Activated T-helper 1 cell treated with anti-CD3 and anti-CD28 coated beads, Interleukin-12 subunit alpha, Interleukin-12 subunit beta, Interleukin-2, Interleukin-4 antibody, amounts not matched to agents 30 ng/mL and 10 ng/mL and 1 ng/mL, durations not matched to agents 14 hours and 24 hours and 36 hours (primary cell): ENCODE measurements at places on chromosomes 5 and 9.
A peak's percentile ranks its signal among the peaks of the same experiment; 100 is the strongest.

DNA sequence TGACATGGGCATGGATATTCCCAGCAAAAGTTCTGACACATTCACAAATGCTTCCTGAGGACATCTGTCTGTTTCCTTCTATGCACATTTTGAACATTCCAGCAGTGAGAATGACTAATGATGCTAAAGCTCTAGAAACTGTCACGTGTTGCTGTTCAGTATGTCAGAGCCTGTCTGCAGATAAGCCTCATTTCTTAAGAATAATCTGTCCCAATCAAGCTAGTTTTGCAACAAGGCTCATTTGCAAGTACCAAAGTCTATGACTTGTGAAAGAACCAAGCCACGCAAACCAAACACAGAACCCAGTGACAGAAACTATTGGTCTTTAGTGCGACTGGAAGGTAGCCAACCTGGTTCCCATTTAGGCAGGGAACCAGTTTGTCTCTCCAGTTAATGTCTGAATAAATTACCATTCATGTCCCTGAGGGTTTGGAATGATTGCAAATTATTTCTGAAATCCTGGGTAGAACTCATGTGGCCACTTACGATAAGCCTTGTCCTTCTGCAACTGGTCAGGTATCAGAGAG, 178.5 kb downstream of the C9orf152 start:
- no peak for DNase-seq
- peaks cover 34% of the 10 kb centered on the region for H3K4me1 ChIP-seq
- H3K27me3 ChIP-seq, result peaks cover 10% of the 10 kb centered on the region
- no peak overlapping the region for H3K4me3 ChIP-seq

- no peak overlapping the region for H3K4me3 ChIP-seq
- peaks cover 65% of the 10 kb centered on the region for H3K4me1 ChIP-seq
- no peak overlapping the region for H3K27ac ChIP-seq
- H3K27me3 ChIP-seq, result no peaks in the 10 kb centered on the region
- DNase-seq, result no peak
- peaks cover 1% of the 10 kb centered on the region for H3K36me3 ChIP-seq
Observed at GRCh38 chr9:69500896-69501295, 171.3 kb downstream of the APBA1 start.

DNA sequence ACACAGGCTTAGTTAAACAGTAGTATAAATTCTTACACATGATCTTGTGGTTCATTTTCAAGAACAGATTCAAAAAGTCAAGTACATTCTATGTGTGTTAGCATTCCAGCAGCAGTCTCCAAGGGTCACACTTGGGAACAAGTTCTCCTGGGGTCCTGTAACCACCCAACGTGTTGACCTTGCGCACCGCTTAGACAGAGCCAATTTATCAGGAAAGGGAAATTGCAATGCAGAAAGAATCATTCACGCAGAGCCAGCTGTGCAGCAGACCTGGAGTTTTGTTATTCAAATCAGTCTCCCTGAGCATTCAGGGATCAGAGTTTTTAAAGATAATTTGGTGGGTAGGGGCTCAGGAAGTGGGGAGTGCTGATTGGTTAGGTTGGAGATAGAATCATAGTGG, 8.5 kb upstream of the RXFP3 start:
- H3K4me1 ChIP-seq, result no peaks in the 10 kb centered on the region
- H3K27me3 ChIP-seq, result no peaks in the 10 kb centered on the region
- no peak for DNase-seq
- H3K4me3 ChIP-seq, result no peak overlapping the region
- no peaks in the 10 kb centered on the region for H3K36me3 ChIP-seq
- H3K27ac ChIP-seq, result no peak overlapping the region

GRCh38 chr5:64497386-64497785, 8.4 kb upstream of the RGS7BP start:
- H3K36me3 ChIP-seq, result no peaks in the 10 kb centered on the region
- H3K4me3 ChIP-seq, result no peak overlapping the region
- H3K27me3 ChIP-seq, result peaks cover 5% of the 10 kb centered on the region
- no peaks in the 10 kb centered on the region for H3K4me1 ChIP-seq

DNA sequence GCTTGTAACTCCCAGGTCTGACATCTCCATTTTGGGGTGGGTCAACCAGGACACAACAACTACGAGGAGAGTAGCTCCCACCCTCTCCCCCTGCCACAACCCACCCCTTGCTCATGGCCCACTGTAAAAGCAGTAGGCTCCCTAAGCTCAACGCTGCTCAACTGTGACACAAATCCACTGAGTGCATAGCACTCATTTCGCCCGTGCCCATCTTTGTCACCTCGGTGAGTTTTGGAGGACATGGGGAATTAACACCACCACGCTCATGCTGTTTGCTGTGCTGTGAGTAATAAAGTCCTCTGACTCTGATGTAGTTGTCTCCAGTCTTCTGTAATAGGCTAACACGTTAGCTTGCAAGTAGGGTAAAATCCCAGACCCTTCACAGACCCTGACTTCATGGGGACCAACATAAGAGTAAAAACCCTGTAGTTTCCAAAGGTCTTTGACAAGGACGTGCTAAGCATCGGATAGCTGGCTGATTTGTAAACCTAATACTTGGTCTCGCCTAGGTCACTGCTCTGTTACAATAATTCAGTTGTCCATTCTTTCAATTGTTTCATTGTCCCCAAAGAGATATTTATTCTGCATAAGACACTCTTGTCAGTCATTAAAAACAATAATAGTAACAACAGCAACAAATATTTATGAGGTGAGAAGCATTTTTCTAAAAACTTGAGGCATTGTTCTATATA, 7.7 kb downstream of the PLGRKT start:
- H3K4me3 ChIP-seq, result no peak overlapping the region
- no peaks in the 10 kb centered on the region for H3K27me3 ChIP-seq

- H3K4me3 ChIP-seq, result no peak overlapping the region
- no peak overlapping the region for H3K27ac ChIP-seq
- H3K4me1 ChIP-seq, result peaks cover 16% of the 10 kb centered on the region
- no peak for DNase-seq
Observed at GRCh38 chr9:92635760-92636159, 34.2 kb downstream of the IPPK start.

- H3K27ac ChIP-seq, result no peak overlapping the region
- H3K4me1 ChIP-seq, result no peaks in the 10 kb centered on the region
- H3K27me3 ChIP-seq, result peaks cover 2% of the 10 kb centered on the region
Observed at GRCh38 chr5:9196403-9197227, 349.3 kb downstream of the SEMA5A start.

DNA sequence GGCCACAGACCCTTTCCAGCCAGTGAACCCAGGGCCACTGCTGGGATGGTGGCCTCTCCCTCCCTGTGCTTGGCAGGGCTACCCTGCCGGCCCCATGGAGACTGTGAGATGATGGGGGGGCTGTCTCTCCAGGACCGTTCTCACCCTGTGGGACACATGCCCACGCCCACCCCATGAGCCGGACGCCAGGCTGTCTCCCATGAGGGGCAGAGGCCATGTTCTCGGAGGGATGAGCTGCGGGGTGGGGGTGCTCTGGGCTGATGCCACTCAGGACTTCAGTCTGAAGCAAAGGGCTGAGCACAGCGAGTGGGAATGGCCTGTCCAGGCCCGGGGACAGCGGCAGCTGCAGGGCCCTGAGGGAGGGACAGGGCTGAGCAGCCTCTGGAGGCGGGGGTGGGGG, 88.9 kb downstream of the KCNT1 start:
- no peak for DNase-seq
- H3K4me3 ChIP-seq, result no peak overlapping the region
- H3K27me3 ChIP-seq, result no peaks in the 10 kb centered on the region
- no peak overlapping the region for H3K27ac ChIP-seq
- no peaks in the 10 kb centered on the region for H3K4me1 ChIP-seq

- DNase-seq, result no peak
- H3K36me3 ChIP-seq, result no peaks in the 10 kb centered on the region
- peaks cover 3% of the 10 kb centered on the region for H3K27me3 ChIP-seq
- H3K4me1 ChIP-seq, result no peaks in the 10 kb centered on the region
Observed at GRCh38 chr9:138064547-138064946, 187.0 kb downstream of the CACNA1B start.

- no peak overlapping the region for H3K4me3 ChIP-seq
- DNase-seq, result no peak
- H3K27me3 ChIP-seq, result no peaks in the 10 kb centered on the region
Observed at GRCh38 chr9:6877671-6878161, 119.9 kb downstream of the KDM4C start.

GRCh38 chr9:87451149-87451548, 46.5 kb upstream of the DAPK1 start:
- no peaks in the 10 kb centered on the region for H3K4me1 ChIP-seq
- DNase-seq, result no peak
- H3K4me3 ChIP-seq, result no peak overlapping the region
- no peak overlapping the region for H3K27ac ChIP-seq
- H3K27me3 ChIP-seq, result no peaks in the 10 kb centered on the region
- H3K36me3 ChIP-seq, result no peaks in the 10 kb centered on the region

DNA sequence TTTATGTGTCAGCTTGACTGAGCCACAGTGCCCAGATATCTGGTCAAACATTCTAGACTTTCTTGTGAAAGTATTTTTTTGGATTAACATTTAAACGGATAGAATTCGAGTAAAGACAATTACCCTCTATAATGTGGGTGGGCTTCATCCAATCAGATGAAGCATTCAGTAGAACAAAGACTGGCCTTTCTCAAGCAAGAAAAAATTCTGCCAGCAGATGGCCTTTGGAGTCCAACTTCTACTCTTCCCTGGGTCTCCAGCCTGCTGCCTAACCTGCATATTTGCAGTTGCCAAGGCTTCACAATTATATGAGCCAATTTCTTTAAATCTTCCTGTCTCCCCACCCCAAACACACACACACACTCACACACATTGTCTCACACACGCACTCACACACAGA, 86.4 kb downstream of the MED10 start:
- H3K36me3 ChIP-seq, result no peaks in the 10 kb centered on the region
- no peaks in the 10 kb centered on the region for H3K4me1 ChIP-seq
- H3K4me3 ChIP-seq, result no peak overlapping the region
- peaks cover 7% of the 10 kb centered on the region for H3K27me3 ChIP-seq
- no peak overlapping the region for H3K27ac ChIP-seq

DNA sequence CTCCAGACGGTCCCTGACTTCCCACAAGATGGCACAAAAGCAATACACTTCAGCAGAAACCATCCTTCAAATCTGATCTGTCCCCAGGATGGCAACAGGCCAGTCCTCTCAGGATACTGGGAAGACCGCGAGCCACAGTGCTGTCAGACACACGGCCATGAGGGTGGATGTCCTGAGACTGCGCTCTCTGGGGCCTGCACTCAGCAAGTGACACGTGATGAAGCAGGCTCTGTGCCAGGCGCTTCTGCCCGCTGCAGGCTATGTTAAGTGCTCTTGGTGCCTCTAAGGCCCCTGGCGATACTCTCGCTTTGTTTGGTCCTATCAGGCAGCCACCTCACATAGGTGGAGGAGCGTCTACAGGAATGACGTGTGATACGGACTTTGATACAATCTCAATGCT, 7.1 kb downstream of the BRD9 start:
- peaks cover 26% of the 10 kb centered on the region for H3K4me1 ChIP-seq
- H3K27me3 ChIP-seq, result no peaks in the 10 kb centered on the region
- H3K4me3 ChIP-seq, result no peak overlapping the region
- no peak for DNase-seq

GRCh38 chr9:99351647-99352046, 129.6 kb downstream of the SEC61B start:
- H3K4me1 ChIP-seq, result no peaks in the 10 kb centered on the region
- no peak overlapping the region for H3K4me3 ChIP-seq
- no peak for DNase-seq
- H3K36me3 ChIP-seq, result no peaks in the 10 kb centered on the region
- peaks cover 3% of the 10 kb centered on the region for H3K27me3 ChIP-seq

GRCh38 chr5:77568082-77568481, 70.4 kb downstream of the OTP start:
- no peaks in the 10 kb centered on the region for H3K4me1 ChIP-seq
- no peak overlapping the region for H3K27ac ChIP-seq
- H3K36me3 ChIP-seq, result no peaks in the 10 kb centered on the region
- peaks cover 9% of the 10 kb centered on the region for H3K27me3 ChIP-seq
- H3K4me3 ChIP-seq, result no peak overlapping the region

GRCh38 chr5:119316906-119317305, 38.9 kb upstream of the TNFAIP8 start:
- H3K36me3 ChIP-seq, result peaks cover 22% of the 10 kb centered on the region
- H3K27me3 ChIP-seq, result no peaks in the 10 kb centered on the region
- H3K27ac ChIP-seq, result peak overlapping the region; percentile 32
- no peak for DNase-seq
- peaks cover 96% of the 10 kb centered on the region for H3K4me1 ChIP-seq
- H3K4me3 ChIP-seq, result no peak overlapping the region

DNA sequence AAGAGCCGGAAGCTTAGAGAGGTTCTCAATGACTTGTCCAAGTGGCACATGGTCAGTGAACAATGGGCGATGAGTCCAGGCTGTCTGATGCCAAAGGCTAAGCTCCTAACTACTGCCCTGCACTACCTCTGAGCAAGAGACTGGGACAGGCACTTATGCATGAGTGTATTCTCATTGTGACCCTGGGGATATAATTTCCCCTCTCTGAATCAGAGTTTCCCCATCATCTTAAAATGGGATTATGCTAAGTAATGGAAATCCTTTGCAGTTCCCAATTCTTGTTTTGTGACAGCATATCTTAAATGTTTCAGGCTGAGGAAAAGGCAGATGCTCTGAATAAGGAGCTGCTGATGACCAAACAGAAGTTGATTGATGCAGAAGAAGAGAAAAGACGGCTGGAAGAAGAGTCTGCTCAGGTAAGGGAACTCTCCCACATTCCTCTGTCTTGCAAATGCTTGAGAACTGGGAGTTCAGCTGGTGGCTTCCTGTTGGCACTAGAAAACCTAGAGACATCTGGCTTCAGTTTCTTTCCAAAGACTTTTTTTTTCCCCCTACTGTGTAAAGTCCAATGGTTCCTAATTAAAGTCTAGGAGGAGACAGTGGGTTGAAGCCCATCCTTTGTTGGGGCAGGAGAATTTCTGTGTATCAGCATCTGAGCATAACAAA, 64.1 kb downstream of the GPR21 start:
- H3K27ac ChIP-seq, result no peak overlapping the region
- DNase-seq, result no peak

DNA sequence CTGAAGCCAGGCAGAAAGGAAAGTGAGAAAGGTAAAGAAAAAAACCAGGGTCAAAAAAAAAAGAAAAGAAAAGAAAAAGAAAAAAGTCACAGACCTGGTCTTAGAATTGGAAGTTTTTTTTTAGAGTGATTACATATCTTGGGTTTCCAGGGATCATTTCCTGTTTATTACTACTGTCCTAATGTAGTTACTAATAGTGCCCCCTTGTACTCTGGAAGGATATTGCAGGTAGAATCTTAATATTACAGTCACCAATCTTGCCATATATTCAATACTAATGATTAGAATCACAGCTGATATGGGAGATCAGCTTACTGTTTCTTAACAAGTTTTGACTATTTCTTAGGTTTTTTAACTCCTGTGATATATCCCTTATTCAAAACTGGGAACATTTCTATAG, 543.2 kb upstream of the CDH6 start:
- H3K27me3 ChIP-seq, result no peaks in the 10 kb centered on the region
- H3K36me3 ChIP-seq, result no peaks in the 10 kb centered on the region
- H3K27ac ChIP-seq, result no peak overlapping the region
- no peak overlapping the region for H3K4me3 ChIP-seq

DNA sequence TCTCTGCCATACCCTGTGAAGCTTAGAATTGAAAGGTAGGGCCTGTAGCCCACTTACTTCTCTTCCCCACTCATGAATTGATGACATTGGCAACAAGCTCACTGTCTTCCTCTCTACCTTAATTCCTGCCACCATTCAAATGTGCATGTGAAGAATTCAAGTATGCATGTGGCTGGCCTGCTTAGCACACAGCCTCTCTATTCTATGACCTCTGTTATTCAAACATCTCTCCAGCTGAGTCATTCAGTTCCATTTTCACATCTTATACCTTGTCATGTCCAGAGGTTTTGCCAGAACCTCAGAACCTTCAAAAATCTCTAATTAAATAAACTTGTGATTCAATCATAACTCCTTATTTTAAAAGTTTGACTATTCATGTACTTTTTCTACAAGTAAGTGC, 114.7 kb upstream of the MAN2A1 start:
- no peak overlapping the region for H3K4me3 ChIP-seq
- H3K36me3 ChIP-seq, result no peaks in the 10 kb centered on the region
- no peak for DNase-seq
- H3K27me3 ChIP-seq, result no peaks in the 10 kb centered on the region
- no peak overlapping the region for H3K27ac ChIP-seq
